ENCODE measurements at places on chromosomes 5 and 9. TPM values are rescaled to one million over a fixed set of nuclear protein-coding genes. Genes with fewer than 3 reads are reported as not detected.

The CLPTM1L gene
- total RNA-seq, result 106 TPM

The ARSI gene
- 12.0 TPM for total RNA-seq

The SPATA31C1 gene
- not detected for total RNA-seq

The INSL6 gene
- total RNA-seq, result not detected

The CCL28 gene
- total RNA-seq, result 6.7 TPM

The TRIM36 gene
- 0.61 TPM for total RNA-seq

The MEGF10 gene
- 14.4 TPM for total RNA-seq

The SPINK6 gene
- total RNA-seq, result not detected

The PCA3 gene
- not detected for total RNA-seq

The SLC12A2 gene
- 17.2 TPM for total RNA-seq

The CCDC192 gene
- not detected for total RNA-seq

The TUSC1 gene
- 30.7 TPM for total RNA-seq

The ARSB gene
- total RNA-seq, result 40.1 TPM

The IFNA5 gene
- total RNA-seq, result 0.32 TPM

The PCDHA9 gene
- 0.36 TPM for total RNA-seq

The NIM1K gene
- 3.7 TPM for total RNA-seq

The NDUFB6 gene
- total RNA-seq, result 26.8 TPM

The GLRA1 gene
- total RNA-seq, result not detected

The NFIL3 gene
- total RNA-seq, result 25.2 TPM

The RNF183 gene
- not detected for total RNA-seq

The DMGDH gene
- 2.6 TPM for total RNA-seq

The NR2F1-AS1 gene
- 26.2 TPM for total RNA-seq

The SOHLH1 gene
- not detected for total RNA-seq
